CD4-positive, CD25-positive, alpha-beta regulatory T cell (primary cell): ENCODE measurements at places on chromosomes 3 and 15.

GRCh38 chr3:31132132-31132769, 237.8 kb upstream of the GADL1 start:
- peak; percentile 63 for DNase-seq

GRCh38 chr3:177778633-177779032, 581.4 kb upstream of the TBL1XR1 start:
- DNase-seq = peak; percentile 55

- no peak for DNase-seq
Observed at GRCh38 chr3:42688487-42689420, 3.4 kb downstream of the KLHL40 start.

GRCh38 chr3:20608054-20608738, 422.2 kb upstream of the SGO1 start:
- no peak for DNase-seq

DNA sequence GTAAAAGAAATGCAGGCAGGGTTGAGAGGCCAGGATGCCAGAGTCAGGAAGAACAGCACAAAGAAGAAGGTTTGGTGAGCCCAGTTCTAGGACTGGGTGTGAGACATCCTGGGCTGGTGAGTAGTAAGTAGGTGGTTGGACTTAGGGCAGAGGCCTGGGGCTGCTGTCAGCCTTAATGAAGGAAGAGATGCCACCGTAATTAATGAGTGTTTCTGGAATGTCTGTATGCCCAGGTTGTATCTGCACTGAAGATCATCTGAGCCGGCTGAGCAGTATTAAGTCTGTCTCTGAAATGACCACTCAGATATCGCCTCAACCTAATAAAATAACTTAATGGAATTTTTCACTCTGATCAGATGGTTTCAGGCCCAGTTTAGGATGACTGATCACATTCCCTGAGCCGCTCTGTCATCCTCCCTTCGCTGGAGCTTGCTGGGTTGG, 532.9 kb upstream of the IL12A start:
- DNase-seq = no peak

DNA sequence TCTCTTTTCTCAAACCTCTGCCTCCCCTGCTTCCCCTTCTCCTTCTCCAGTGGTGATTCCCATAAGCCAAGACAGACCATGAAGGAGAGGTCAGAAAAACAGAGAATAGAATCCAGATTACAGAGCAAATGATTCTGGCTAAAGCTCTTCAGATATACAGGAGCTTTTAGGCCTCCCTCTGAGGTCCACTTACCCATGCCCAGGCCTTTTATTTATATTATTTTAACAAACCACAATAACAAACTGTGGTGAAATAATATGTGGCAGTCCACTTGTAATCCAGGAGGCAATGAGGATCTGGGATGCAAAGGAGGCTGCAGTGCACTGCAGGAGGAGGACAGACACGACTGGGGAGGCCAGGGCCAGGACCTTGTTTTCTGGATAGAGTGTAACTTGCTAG, 104.1 kb downstream of the STAC start:
- DNase-seq = no peak

GRCh38 chr3:52036222-52036694, 20.1 kb downstream of the DUSP7 start:
- DNase-seq = no peak

- DNase-seq = no peak
Observed at GRCh38 chr15:87567406-87568030, 689.0 kb downstream of the NTRK3 start.

- no peak for DNase-seq
Observed at GRCh38 chr3:12415014-12415680, 69.1 kb upstream of the TSEN2 start.

DNA sequence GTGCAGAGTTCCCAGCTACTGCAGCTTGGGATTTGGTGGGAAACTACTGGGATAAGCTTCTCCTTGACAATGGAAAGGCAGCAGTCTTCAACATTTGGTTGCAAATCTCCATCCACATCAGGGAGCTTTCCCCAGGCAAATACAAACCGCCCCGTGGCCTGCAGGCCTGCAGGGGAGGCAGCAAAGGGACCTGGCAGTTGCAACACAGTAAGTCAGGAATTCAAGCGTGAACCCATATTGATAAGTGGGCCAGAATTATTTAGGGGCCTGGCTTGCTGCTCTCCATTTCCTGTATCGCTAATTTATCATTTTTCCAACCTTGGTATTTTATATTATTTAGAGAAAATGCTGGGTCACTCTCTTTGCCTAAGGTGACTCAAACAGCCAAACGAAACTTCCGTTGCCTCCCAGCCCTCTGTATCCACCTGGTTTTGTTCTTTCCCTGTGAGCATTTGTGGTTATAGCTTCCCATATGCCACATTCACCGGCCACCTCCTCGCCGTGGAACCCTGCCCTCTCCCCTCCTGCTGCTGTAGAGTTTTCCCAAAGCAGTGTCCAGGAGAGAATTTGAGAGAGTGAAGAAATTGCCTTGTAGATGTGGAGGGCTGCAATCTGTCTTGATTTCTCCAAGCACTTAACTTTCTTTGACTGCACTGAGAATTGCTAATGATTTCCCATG, 34.8 kb downstream of the B3GALNT1 start:
- no peak for DNase-seq

GRCh38 chr3:157650172-157650571, 147.0 kb upstream of the VEPH1 start:
- no peak for DNase-seq

DNA sequence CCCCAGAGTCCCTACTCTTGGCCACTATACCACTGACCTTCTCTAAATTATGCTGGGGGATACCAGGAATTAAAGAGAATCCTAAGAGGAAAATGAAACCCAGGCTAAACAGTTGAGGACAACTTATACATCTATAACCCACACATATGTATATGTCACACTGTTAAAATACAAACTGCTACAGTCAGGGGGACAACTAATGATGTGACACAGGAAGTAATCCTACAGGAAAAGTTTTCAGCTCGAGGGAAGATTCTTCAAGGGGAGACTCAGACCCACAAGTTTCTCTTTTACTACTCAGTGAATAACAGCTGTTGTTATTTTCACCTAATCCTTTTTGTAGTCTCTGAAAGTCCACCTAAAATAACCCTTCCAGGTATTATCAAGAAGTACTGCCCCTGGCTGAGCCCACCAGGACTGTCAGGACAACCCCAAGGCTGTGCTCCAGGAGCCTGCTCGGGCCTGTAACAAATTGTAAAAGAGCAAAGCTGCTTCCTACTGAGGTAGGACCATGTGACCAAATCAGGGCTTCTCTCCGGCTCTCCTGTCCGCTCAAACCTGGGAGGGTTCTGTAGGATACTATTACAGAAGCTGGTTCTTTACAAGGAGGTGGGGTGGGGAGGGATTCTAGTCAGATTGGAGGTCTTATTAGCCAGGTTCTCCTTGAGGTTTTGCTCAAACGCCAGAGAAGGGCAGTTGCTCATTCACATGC, 91.6 kb downstream of the SRGAP3 start:
- DNase-seq = no peak

DNA sequence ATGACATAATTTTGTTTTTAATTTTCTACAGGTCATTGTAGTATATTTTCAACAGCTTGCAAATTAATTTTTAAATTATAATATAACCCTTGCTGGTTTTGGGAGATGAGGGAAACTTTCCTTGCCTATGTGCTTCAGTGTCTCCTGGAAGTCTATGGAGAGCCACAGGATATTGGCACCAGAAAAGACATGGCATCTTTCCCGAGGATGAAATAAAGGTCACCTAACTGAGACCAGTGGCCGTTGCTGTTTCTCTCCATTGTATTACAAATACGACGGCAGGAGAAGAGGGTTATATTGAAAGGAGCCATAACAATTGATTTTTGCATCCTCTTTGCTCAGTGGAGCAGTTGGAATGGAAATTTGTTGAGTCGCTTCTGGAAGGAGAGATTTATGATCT, 19.9 kb upstream of the AQP9 start:
- no peak for DNase-seq

DNA sequence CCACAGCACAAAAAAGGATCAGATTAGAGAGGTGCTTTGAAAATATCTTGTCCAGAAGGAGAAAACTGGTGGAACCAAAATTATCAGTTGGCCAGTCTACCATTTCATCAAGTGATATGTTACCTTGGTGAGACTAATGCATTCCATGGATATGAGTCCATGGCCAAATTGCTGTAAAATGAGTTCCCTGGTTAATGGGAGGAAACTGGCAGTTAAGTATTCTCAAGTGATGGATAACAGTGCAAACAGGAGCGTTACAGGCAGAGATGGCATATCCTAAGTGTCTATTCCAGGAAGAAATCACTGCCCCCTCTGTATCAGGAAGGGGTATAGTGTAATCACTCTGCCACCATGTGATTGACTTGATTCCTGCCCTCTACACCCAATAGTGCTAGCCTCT, 34.0 kb downstream of the MYRIP start:
- DNase-seq = no peak

GRCh38 chr3:19934098-19934566, at the start of gene EFHB:
Gene EFHB, minus strand, starts transcription at chr3:19934217. Its CDS starts 199 bp downstream, at chr3:19934018.
- DNase-seq = no peak

GRCh38 chr3:140493271-140493670, 184.6 kb upstream of the TRIM42 start:
- DNase-seq = no peak

DNA sequence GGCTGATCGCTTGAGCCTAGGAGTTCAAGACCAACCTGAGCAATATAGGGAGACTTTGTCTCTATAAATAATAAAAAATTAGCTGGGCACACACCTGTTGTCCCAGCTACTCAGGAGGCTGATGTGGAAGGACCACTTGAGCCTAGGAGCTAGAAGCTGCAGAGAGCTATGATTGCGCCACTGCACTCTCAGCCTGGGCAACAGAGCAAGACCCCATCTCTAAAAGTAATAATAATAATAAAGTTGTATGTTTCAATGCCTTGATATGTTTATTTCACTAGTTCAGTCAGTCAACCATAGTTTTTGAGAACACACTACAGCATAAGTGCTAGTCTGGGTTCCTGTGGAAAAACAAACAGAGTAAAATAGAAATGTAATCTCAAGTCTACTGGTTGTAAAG, 36.5 kb downstream of the IGF2BP2 start:
- DNase-seq = no peak

- DNase-seq = no peak
Observed at GRCh38 chr3:171358181-171358880, 101.9 kb downstream of the TNIK start.

GRCh38 chr3:29696311-29696710, 415.4 kb downstream of the RBMS3 start:
- no peak for DNase-seq

- no peak for DNase-seq
Observed at GRCh38 chr15:68278595-68279405, 1.3 kb downstream of the FEM1B start.

GRCh38 chr3:76912841-76913383, 127.0 kb upstream of the ROBO2 start:
- no peak for DNase-seq

- no peak for DNase-seq
Observed at GRCh38 chr3:3082234-3082924, 27.8 kb downstream of the IL5RA start.

- DNase-seq = no peak
Observed at GRCh38 chr3:108565506-108565905, 23.7 kb downstream of the CIP2A start.

- no peak for DNase-seq
Observed at GRCh38 chr15:100918690-100919480, at the start of gene LRRK1. Gene LRRK1, plus strand, starts transcription at chr15:100919357. Its CDS starts 5,276 bp downstream, at chr15:100924633.

GRCh38 chr3:123089611-123090331, 22.9 kb downstream of the PDIA5 start:
- DNase-seq = no peak

- DNase-seq = no peak
Observed at GRCh38 chr3:176935194-176935888, 261.9 kb downstream of the TBL1XR1 start.

- no peak for DNase-seq
Observed at GRCh38 chr3:130488288-130488687, 28.7 kb upstream of the COL6A6 start.

GRCh38 chr3:112611752-112612515, 29.0 kb downstream of the CCDC80 start:
- DNase-seq = no peak

DNA sequence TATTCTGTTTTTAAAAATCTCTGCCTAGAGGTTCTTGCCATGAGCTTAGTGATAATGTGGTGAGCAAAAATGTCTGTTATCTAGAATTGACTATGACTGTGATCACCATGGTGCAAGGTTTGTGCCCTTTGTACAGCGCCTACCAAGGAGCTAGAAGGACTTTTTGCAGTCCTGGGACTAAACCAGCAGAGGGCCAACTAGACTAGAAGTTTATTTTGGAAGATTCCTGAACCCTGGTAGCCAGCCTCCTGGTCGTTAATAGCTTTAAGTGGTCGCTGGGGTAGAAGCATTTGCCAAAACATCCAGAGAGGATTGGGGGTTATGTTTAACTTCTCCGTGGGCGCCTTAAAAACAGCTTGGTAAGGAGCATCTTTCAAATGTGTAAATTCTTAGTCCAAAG, 7.8 kb downstream of the SCG5 start:
- no peak for DNase-seq

- no peak for DNase-seq
Observed at GRCh38 chr3:87120881-87121280, 106.2 kb upstream of the CHMP2B start.

DNA sequence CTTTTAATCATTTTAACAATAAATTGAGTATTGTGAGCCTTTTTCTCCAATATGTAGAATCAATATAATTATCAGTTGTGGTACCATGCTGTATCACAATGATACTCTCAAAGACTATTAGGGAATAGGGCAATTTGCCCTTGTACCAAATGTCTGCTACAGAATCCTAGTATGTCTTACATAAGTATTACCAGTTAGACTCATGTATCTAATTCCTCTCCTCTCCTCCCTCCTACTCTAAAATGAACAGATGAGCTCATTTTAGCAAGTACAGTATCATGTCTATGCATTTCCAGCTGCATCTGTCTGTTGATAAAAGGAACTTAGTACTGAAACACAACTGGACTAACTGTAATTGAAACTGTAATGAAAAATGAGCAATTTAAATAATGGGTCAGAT, 124.3 kb upstream of the ATP11B start:
- DNase-seq = no peak

- peak; percentile 64 for DNase-seq
Observed at GRCh38 chr3:53044711-53045517, 959 bp downstream of the SFMBT1 start.

GRCh38 chr3:193848547-193848946, 255.5 kb downstream of the OPA1 start:
- DNase-seq = no peak

- DNase-seq = no peak
Observed at GRCh38 chr15:89656116-89656815, 999 bp upstream of the KIF7 start.

GRCh38 chr3:85603378-85603777, 644.6 kb downstream of the CADM2 start:
- no peak for DNase-seq

GRCh38 chr15:48678851-48679250, 33.3 kb upstream of the FBN1 start:
- no peak for DNase-seq

GRCh38 chr15:35208353-35208752, 123.3 kb upstream of the NANOGP8 start:
- no peak for DNase-seq
